ENCODE measurements at places on chromosomes 13 and 19. TPM values are rescaled to one million over a fixed set of nuclear protein-coding genes. Genes with fewer than 3 reads are reported as not detected.

GRCh38 chr19:18889949-18890745, 5.8 kb downstream of the CERS1 start:
- DNase-seq: no peak
- H3K36me3 ChIP-seq: no peaks in the 10 kb centered on the region
- H3K4me1 ChIP-seq: peaks cover 6% of the 10 kb centered on the region
- H3K27ac ChIP-seq: no peak overlapping the region
- H3K27me3 ChIP-seq: peaks cover 17% of the 10 kb centered on the region

- H3K36me3 ChIP-seq: no peaks in the 10 kb centered on the region
- peaks cover 15% of the 10 kb centered on the region for H3K27me3 ChIP-seq
- H3K4me3 ChIP-seq: no peak overlapping the region
Observed at GRCh38 chr19:42762789-42763188, 2.7 kb downstream of the PSG8 start.

DNA sequence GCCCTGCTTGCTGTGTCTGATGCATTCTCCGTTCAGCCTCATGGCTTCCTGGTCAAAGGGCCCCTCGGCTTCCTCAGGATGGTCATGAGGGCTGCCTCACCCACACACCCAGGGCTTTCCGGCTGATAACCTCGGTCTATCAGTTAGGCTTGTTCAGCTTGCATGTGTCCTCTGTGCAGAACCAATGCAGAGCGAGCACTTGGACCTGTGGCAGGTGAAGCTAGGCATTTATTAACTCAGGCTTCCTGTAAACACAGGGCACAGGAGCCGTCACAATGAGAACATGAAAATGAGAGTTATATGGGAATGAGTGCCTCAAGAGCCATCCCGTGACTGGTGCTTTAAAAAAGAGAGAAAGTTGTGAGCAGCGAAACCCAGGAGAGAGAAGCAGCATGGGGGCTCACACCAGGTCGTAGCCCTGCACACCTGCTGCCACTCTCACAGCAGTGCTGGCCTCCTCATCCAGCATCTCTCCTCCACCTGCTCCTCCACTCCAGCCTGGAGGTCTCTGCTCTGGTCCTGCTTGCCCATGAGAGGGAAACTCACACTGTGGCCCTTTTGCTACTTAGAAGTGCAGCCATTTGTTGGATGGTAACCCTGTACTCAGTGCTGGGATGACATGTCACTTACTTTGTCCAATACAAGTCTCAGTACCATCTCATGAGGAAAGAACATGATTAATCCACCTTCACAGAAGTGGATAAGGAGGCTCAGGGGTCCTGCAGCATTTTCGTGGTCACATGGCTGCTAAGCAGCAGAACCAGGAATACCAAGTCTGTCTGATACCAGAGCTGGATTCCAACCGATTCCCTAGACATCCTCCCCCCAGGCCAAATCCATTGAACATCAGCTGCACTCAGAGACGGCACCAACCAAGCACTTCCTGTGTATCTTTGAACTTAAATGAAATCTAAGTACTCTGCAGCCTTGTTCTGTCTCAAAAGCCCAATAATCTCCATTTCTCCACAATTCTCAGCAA, 50.5 kb upstream of the IRS2 start:
- no peak overlapping the region for H3K27ac ChIP-seq
- H3K36me3 ChIP-seq: no peaks in the 10 kb centered on the region
- peaks cover 20% of the 10 kb centered on the region for H3K27me3 ChIP-seq
- no peak overlapping the region for H3K4me3 ChIP-seq

Gene CTU1
- 8.9 TPM for total RNA-seq

Gene ODAD3
- total RNA-seq: not detected

Gene ZNF43
- total RNA-seq: 52.4 TPM

Gene SACS
- total RNA-seq: 29.3 TPM

Gene SWSAP1
- total RNA-seq: 5.1 TPM
